Iris pigment epithelial cell (primary cell): ENCODE measurements at places on chromosomes 2 and 18.

DNA sequence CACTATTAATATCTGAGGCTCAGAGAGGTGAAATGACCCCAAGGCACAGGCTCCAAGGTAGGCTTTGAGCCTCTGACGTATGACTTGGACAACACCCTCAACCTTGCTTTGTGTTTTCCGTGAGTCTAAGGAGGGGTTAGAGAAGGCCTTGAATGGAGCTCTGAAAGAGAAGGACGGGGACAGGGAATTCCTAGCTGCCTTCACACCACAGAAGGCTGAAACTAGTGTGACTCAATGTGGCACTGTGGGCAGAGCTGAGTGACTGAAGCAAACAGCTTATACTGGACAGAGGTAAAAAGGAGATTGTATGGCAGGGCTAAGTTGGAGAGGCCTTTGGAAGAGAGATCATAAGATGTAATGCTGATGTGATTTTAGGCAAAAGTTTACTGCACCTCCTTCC, 3.5 kb upstream of the NCK2 start:
- no peak for DNase-seq

- DNase-seq: no peak
Measured at GRCh38 chr2:48968011-48968410, 186.3 kb downstream of the FSHR start.

GRCh38 chr2:126661702-126662500, 5.9 kb downstream of the GYPC start:
- no peak for DNase-seq

DNA sequence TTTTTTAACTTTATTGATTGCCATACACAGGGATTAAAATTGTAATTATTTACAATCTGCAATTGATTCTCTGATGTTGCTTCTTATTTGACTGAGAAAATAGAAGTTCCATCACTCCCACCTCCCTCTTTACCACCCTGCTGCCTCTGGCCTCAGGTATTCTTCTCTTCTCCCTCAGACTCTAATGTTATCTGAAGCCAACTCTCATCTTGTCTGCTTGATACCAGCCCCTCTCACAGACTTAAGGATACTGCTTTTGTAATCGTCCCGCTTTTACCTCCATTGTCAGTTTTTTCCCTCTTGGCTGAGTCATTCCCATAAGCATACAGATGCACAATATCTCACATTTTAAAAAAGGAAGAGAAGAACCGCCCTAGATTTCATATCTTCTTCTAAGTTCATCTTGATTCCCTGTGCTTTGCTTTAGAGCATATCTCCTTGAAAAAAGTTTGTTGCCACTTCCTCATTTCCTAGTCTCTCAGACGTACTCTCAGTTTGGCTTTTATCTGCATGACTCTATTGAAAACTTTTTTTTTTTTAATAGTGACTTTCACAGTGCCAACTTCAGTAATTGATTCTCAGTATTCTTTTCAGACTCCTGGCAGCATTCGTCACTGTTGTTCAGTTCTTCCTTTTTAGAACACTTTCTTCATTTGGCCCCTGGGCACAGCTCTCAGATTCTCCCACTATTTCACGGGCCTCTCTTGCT, 31.1 kb downstream of the SPAG16 start:
- DNase-seq: no peak

DNA sequence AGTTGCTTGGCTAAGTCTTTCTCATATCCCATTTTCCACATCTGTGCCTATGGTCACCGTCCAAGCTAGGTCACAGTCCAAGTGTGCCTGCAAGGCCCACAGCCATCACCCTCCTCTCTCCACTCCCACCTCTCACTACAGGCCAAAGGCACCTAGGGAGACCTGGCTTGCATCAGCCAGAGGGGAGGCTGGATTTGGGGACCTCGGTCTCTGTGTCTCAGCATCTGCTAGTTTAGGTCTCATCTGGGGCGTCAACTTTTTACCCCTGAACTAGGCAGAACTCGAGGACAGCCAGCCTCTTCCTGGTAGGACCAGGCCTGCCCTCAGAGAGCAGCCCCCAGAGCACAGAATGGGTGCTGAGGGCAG, 217.1 kb downstream of the DYSF start:
- DNase-seq: no peak

DNA sequence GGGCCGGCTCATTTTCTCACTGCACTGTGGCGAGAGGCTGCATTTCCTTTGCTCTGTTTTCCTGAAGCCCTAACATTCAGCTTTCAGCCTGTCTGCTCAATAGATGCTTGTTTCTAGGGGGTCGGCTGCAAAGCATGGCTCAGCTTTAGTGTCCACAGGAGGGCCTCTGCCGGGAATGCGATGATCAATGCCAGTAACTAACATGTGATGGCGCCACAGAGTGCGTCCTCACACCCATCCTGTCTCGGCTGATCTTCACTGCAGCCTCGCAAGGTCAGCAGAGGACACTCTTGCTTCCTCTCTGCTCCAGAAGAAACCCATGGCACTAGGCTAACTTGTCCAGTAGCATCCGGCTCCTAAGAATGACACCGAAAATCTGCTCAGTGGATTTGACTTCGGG, 156.4 kb upstream of the PXDN start:
- no peak for DNase-seq

DNA sequence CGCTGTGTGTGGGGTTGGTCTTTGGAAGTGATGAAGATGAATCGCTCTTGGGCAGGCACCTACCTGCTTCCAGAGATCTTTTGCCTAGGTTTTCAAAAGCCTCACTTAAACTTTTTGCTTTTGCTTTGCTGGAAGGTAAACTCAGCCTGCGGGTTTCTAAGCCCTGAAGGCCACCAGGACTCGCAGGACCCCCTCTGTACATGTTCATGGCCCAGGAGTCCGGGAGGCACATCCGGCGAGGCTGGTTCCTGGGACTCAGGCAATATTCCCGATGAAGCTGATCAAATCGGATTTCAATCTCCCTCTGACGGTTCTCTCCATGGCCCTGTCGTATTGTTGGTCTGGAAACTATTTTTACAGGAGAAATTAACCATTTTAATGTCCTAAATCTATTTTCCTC, 13.2 kb downstream of the HJURP start:
- DNase-seq: no peak

DNA sequence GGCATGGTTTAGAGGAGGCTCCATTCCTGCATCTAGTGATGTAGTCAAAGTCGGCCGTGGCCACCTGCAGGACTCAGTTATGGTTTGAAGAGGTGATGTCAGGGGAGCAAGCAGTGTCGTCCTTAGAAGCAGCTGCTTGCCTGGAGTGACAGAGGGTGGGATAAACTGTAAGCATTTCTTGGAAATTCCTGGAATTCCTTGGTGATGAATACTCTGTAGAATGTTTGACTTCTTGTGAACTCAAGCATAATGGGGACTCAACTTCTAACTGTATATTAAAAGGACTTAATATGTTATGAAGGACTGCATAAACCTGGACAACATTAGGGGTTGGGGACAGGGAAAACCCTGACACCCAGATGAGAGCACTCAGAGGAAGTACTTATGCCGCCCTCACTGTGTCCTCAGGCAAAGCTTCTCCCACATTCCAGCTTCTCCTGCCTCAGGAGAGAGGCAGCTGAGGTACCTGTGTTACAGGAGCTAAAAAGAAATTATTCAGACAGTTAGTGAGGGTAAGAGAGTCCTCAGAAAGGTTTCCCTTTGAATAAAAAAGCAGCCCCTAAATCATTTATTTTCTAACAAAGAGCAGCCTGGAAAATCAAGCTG, 459.9 kb upstream of the CELF4 start:
- peak; percentile 47 for DNase-seq

DNA sequence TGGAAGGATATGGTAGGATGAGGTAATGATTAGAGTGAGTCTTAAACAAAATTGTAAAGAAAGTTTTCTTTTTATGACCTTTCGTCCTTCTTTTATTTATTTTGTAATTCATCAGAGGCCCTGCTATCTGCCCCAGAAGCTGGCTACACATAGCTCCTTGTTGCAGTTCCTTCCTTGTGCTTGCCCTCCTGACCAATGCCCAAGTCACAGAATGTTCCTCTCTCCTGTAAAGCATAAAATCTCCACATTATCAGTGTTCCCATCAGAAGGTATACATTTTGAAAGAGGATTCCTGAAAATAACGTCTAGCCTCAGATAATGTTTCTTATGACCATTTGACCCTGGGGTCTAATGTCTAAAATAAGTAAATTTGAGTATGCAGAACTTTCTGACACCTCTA, 78.3 kb downstream of the RND3 start:
- no peak for DNase-seq
